Mammary microvascular endothelial cell (primary cell): ENCODE measurements at places on chromosomes 6 and 20. TPM values are rescaled to one million over a fixed set of nuclear protein-coding genes. Genes with fewer than 3 reads are reported as not detected.

Gene CRIP3
- not detected in 2 replicates for total RNA-seq

Gene CLPSL1
- total RNA-seq = not detected in 2 replicates

Gene CST9L
- not detected in 2 replicates for total RNA-seq

Gene ZSCAN12
- 2.1 and 2.5 TPM in 2 replicates for total RNA-seq

Gene PRR18
- not detected in 2 replicates for total RNA-seq

Gene THBS2
- total RNA-seq = 0.67 and 1.0 TPM in 2 replicates

Gene BLOC1S5
- 8.5 and 10.8 TPM in 2 replicates for total RNA-seq

Gene SAMD3
- total RNA-seq = not detected in 2 replicates

Gene RNF144B
- 74.5 and 77.0 TPM in 2 replicates for total RNA-seq

Gene ZNF311
- 0.27 and 0.39 TPM in 2 replicates for total RNA-seq

Gene GSTA1
- not detected in 2 replicates for total RNA-seq

Gene RIMS1
- total RNA-seq = 0.05 and 0.13 TPM in 2 replicates

Gene TRERF1
- 0.07 and 0.15 TPM in 2 replicates for total RNA-seq

Gene ASIP
- total RNA-seq = not detected in 2 replicates

Gene GJA1
- total RNA-seq = 149 and 151 TPM in 2 replicates

Gene SSTR4
- not detected in 2 replicates for total RNA-seq

Gene BEND3
- 1.2 and 1.3 TPM in 2 replicates for total RNA-seq

Gene CST5
- not detected in 2 replicates for total RNA-seq

Gene RIPOR3
- total RNA-seq = not detected in 2 replicates

Gene SLC26A8
- not detected in 2 replicates for total RNA-seq

Gene DLK2
- not detected in 2 replicates for total RNA-seq

Gene TNXB
- total RNA-seq = 2.5 and 3.3 TPM in 2 replicates

Gene SMIM8
- 3.1 and 4.5 TPM in 2 replicates for total RNA-seq

Gene DEFB132
- total RNA-seq = not detected in 2 replicates

Gene BMP5
- not detected in 2 replicates for total RNA-seq
